NCI-H1694 (cell line): ENCODE measurements at places on chromosomes 5 and 9.

DNA sequence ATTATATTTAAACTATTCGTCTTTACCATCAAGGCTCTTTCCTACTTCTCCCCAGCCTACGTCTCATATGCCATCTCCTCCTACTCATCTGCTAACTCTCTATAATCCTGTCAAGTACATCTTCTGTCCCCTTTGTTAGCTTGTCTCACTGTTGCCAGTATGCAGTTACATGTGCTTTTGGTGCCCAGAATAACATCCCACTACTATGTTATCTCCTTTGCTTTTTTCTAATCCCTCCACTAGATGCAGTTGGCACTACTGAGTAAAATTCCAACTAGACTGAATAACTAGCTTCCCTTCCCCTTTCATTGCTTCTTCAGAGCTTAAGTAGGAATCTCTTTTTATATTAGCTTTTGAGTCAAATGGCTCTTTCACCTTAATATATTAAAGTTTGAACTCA is 3.0 kb upstream of the ARRDC3 start:
- no peak for DNase-seq

- no peak for DNase-seq
These were observed 493.7 kb downstream of the ENC1 start for GRCh38 chr5:74146796-74147195.

DNA sequence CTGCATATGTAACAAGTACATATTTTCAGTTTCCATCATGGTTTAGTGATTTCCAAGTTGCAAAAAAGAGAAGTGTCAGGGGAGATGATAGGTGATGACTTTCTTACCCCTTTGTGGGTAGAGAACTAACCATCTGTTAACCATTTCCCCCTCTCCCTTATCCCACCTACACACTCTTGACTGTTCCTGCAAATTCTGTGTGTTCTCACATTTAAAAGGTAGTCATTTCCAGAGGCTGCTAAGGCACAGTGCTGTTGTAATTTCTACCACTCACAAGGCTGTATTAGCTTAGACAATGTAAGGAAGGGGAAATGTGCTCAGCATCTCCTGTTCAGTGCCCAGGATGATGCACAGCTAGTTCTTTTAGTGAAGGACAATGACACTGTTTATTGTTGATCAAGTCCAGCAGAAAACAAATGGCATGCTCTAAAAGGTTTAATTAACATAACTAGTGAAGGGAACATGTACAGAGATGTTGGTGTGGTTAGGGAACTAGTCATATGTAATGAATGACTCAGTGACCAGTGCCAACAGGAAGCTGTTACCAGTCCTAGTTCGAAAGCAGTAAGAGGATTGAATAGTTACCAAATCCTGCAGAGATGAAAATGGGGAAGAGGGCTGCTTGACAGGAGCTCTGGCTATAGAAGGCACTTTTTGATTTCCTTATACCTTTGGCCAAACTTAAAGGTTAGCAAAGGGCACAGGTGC is 165.1 kb downstream of the PLK2 start:
- no peak for DNase-seq

GRCh38 chr5:129245489-129245888 is 150.9 kb downstream of the ISOC1 start:
- DNase-seq, result no peak

GRCh38 chr5:100827481-100827889 is 75.6 kb downstream of the ST8SIA4 start:
- DNase-seq, result peak; percentile 64

DNA sequence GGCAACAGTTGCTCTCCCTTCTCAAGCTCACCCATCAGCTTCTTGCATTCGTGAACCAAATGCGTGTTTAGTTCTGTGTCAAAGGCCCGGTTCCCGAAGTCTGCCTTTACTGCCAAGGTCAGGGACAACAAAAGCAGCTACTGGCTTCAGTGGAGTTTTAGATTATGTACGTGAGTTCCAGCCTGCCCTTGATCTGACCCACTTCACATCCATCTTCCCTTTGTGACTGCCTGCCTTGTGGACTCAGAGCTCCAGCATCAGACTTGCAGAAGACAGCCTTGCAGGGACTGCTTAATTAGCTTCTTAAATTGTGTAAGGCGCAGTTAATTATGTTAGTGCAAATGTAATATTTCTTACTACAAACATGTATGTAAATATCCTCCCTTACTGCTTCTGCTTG is 774.7 kb upstream of the EDIL3 start:
- DNase-seq, result no peak

DNA sequence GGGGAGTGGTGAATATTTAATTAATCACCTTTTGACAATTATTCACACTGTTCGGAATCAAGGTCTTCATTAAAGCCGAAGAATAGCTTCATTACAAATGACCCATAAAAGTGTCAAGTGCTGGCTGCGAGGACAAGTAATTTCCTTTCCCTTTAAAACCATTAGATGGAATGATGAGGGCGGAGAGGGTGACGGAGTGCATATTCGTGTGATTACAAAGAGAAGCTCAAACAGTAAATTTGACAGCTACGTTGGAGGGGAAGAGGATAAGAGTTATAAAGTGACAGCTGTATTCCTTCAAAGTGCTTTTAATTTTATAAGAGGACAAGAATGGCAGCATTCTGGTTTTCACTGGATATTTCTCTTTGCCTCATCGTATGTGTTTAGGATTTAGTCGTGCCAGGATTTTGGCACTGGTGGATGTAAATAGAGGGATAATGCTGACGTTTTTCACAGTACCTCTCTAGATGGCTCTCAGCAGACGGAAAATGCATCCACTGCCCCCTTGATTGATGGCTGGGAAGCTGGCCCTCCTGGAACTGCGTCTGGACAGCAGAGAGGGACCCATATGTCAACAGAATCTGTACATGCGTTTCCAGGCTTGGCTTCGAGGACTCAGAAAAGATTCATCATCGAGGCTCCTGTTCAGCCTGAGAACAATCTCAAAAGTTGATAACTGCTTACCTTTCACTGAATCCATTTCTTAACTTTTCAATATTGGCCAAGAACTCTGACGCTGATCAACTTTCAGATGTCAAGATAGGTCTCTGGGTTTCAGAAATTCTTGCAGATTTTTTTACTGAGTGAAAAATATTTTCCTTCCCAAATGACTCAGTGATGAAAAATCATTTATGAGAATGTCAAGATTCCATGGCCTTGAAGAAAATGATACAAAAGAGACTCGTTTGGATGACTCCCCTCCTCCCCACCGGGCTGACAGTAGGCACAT is 50.4 kb upstream of the IRX2 start:
- no peak for DNase-seq

- DNase-seq, result no peak
These were observed 284.4 kb upstream of the DAP start for GRCh38 chr5:11045411-11045810.

DNA sequence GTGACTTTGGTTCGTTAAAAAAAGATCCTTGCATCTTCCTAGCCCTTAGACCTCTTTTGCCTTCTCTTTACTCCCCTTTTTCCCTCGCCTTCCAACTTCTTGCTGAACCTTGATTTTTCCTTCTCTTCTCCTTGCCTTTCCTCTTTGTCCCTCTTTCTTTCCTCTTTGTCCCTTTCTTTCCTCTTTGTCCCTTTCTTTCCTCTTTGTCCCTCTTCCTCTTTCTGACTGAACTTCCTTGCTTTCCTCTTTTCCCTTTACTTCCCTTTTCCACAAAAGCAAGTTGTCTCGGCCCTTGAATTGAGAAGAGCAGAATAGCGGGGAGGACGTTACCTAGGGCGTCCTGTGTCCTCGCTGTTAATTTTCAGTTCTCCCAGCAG is 1.4 kb upstream of the MLLT3 start:
- DNase-seq, result no peak

DNA sequence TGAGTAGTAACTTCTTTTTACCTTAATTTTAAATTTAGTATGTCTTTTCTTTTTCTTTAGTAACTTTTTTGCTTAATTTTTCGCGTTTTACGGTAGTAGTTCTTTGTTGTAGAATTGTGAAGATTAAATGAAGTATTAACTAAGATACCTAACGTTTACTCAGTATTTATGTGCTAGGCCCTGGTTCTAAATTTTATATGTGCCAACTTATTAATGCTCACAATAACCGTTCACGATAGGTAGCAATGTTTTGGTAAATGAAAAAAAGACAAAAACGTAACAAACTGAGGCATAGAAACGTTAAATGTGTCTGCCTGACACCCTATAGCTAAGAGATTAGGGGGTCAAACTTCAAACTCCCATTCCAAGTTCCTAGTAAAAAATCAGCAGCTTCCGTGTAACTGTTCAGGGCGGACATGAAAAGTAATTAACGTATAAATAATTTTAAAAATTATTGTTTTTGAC is 1.2 kb downstream of the MRPS30 start:
- DNase-seq, result no peak

DNA sequence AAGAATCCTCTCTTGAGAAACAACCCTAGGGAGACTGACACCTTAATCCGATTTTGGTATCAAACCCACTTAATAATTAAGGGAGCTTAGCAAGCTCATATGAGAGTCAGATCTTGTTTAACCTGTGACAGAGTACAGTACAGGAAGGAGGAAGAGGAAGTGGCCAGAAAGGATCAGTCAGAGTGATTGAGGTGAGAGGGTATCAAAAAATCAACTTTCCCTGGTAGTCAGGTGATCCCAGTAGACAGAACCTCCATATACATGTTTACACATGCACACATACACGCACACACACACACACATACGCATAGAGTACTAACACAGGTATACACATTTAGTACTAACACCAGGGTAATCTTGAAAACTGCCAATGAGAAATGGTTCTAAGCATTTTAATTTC is 56.8 kb downstream of the GLIS3 start:
- no peak for DNase-seq

DNA sequence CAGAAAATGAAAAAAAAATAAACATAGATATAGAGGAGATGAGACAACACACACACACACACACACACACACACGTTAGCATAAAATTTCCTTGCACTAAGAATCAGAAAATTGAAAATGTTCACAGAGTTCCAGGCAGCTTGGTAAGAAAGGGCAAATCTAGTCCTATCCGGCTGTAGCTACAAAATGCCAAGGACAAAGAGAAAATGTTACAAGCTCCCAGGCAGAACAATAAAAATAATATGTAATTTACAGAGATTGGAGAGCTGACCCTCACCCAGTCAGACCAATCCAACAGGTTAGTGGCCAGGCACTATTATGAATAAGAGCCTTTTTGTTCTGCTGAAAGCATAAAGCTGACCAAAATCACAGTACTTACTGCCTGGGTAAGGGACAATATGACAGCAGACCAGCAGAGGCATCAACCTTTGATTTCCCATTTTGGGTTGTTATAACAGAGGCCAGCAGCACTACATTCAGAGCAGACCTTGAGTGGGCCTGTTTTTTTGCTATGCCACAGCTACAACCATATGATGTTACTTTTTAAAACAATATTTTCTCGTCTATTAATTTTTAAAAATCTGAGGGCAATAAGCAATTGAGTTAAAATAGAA is 892.6 kb downstream of the TAF11L14 start:
- DNase-seq, result no peak

- peak; percentile 86 for DNase-seq
These were observed at the start of gene PLEKHG4B for GRCh38 chr5:91556-92263. Gene PLEKHG4B (plus strand): TSS chr5:92168. CDS start chr5:92232, 64 bp downstream.

DNA sequence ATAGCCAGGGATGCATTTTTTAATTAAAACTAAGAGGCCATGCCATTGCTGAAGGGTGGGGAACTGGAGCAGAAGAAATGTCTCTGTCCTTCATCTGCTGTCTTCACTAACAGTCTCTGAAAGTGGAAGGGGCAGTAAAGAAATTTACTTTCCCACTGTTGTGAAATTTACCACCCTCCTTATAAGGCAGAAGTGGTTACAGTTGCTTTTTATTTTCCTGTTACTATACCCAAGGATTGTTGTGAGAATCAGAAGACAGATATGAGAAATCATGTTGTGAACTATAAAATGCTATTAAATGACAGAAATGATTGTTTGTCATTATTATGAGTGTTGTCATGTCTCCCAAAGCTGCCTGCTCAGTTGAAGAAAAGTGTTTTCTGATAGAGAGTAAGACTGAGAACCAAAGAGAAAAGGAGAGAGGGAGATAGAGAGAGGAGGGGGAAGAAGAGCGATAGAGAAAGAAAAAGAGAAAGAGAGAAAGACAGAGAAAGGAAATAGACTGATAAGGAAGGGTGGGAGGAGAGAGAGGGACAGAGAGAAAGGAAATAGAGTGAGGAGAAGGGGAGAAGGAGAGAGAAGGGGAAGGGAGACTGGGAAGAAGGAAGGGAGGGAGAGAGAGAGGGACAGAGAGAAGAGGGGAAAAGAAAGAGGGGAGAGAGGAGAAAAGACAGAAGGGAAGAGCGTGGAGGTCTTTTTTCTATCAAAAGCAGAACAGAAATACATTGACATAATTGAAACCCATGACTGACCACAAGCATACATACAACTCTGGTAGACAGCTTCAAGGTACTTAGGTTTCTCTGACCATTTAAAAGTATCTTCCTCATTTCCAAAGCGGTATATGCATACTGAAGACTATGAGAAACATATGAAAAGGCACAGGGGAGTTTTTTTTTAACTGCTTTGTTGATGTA is 22.5 kb downstream of the SEC61B start:
- DNase-seq, result no peak

- no peak for DNase-seq
These were observed 44.6 kb downstream of the BTNL9 start for GRCh38 chr5:181084621-181085195.

DNA sequence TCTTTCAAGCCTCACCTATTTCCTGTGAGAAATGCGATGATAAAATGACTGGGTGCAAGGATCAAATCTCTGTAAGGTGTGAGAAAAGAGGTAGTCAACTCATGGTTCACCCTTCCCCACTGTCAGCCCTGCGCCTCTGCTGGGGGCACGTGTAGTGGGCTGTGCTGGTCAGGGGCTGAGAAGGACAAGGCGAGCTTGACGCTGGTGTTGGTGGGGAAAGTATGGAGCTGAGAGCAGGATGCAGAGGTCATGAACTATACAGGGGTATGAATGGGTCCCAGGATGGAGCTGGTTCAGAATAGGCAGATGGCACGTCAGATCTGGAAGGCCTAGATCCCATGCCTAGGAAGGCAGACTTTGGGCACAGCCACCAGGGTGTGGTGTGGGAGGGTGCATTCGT is 20.6 kb downstream of the PITX1 start:
- no peak for DNase-seq

GRCh38 chr5:148543727-148544126 is 110.6 kb downstream of the HTR4 start:
- no peak for DNase-seq

DNA sequence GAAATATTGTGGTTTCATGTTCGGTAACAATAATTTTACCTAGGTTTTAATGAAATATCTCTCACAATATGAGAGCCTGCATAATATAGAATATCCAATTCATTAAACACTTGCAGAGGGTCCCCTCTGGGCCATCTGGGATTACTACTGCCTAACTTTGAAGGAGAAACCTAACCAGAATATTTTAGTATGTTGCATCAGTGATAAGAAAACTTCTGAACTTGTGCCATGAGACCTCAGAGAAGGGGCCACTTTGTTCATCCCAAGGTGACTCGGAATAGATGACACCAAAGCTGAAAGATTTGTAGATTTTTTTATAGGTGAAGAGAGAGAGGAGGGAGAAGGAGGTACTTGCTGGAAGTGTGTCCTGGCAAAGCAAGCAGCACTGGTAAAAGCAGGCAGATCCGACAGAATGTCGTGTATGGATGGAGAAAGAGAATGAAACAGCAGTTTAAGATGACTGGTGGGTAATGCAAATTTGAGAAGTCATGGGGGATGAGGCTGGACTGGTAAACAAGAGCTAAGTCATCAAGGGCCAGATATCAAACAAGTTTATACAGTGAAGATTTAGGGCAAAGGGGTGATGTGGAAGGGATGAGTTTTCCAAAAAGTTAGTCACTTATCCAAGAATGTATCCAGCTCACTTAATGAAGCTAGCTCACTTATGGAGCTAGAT is 372.3 kb downstream of the ADGRV1 start:
- DNase-seq, result no peak

GRCh38 chr5:37717613-37718431 is 122.0 kb downstream of the GDNF start:
- no peak for DNase-seq
